Brain pericyte (primary cell): ENCODE measurements at places on chromosomes 16 and 17.

DNA sequence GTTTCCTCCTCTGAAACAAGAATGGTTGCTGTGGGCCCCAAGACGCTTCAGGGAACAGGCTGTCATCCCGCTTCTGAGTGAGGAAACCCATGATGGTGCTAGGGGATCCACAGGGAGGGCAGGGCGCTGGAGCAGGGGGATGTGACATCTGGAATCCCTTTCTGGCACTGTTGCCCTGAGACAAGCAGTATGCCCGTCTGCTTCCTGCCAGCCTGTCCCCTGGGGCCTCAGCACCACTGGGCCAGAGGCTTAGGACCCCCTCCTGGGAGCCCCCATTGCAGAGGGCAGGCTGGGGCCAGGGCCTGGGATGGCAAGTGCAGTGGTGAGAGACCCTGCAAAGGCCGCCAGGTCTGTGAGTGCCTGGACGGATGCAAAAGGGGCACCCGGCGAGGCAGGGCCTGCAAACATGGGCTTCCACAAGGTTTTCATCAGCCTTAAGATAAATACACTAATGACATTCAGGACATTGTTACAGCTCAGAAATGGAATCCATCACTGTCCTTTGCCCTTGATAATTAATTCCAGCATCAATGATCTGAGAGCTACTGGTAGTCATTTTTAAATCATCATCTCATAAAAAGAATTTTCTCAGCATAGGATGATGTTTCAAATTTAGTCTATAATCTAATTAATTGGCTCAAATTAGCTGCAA lies 51.6 kb downstream of the PRMT7 start:
- DNase-seq: no peak

DNA sequence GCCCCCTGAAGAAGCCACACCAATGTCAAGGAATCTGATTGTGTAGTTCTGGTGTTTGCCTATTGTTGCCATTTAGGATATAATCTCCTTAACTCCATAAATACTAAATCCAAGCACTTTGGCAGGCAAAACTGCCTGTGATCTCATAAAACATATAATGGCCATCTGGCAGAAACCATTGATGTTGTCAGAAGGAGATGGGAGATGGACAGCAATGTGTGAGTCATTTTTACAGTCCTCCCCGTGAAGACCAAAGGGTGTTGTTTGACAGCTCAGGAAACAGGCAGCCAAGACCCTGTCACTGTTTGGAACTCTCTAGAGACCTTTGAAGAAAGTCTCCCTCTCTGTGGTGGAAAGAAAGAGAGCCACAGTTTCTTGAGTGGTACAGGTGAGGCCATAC lies 454.1 kb downstream of the HS3ST3B1 start:
- DNase-seq: no peak

- DNase-seq: no peak
Observed at GRCh38 chr17:33175562-33175961, 117.5 kb downstream of the ASIC2 start.

- DNase-seq: no peak
Observed at GRCh38 chr17:38333635-38334295, 10.0 kb downstream of the GPR179 start.

GRCh38 chr16:21001262-21001661 lies 100.7 kb downstream of the LYRM1 start:
- DNase-seq: no peak

GRCh38 chr17:39920218-39921210 lies 2.1 kb upstream of the GSDMB start:
- no peak for DNase-seq

GRCh38 chr16:51426276-51426675 lies 275.2 kb upstream of the SALL1 start:
- DNase-seq: no peak

DNA sequence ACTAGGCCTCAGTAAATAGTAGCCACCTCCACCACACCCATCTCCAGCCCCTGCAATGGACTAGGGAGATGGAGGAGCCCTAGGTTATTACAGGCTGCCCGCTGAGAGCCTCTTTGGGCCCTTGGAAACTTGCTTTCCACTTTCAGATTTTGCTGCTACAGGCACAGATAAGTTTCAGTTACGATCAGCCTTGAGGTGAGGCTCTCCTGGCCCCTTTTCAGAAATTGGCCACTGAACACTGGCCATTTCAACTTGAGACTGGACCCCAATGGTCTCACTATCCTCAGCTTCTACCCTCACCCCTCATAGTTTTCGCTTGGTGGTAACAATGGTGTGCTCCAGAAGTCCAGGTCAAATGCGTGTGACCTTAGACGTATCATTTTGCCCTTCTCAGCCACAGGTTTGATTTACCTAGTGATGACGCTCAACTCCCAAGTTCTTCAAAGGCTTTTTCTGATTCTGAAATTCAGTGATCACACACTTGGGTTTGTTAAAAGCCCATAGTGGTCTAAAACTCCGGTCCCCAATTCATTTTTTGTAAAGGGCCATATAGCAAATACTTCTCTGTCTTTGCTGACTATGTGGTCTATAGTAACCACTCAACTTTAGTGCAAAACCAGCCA lies 1.0 kb downstream of the PMM2 start:
- DNase-seq: no peak

- no peak for DNase-seq
Observed at GRCh38 chr16:30740364-30741251, 7.6 kb upstream of the PHKG2 start.

- DNase-seq: no peak
Observed at GRCh38 chr16:88473666-88474534, 20.8 kb downstream of the ZFPM1 start.

- DNase-seq: no peak
Observed at GRCh38 chr16:57640612-57641011, 12.2 kb downstream of the ADGRG1 start.

DNA sequence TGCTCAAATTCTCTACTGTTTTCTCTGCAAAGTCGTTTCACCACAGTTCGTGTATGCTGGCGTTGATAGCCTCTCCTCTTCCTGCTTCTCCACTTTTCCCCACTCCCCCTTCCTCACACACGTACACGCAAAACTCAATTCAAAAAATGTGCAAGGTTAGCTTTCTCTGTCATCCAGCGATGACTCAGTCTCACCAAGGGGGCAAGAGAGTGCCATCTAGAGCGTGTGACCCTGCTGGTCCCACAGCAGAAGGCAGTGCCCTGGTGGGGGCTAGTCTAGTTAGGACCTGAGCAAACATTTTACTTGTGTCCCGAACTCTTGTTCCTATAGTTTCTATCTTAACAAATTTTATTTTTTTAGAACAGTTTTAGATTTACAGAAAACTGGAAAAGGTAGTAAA lies 121.2 kb upstream of the CHMP6 start:
- DNase-seq: no peak

GRCh38 chr16:50573947-50574744 lies 25.9 kb downstream of the NKD1 start:
- DNase-seq: no peak

GRCh38 chr17:15343749-15344148 lies 2.4 kb upstream of the TEKT3 start:
- DNase-seq: no peak
